ENCODE measurements at places on chromosomes 4 and X.

GRCh38 chrX:16185725-16186136, 18.4 kb downstream of the MAGEB17 start:
- DNase-seq = no peak

- DNase-seq = no peak
Measured at GRCh38 chr4:73258436-73258685, 237 bp downstream of the ANKRD17 start.

GRCh38 chr4:75004755-75005668, 72.1 kb downstream of the PARM1 start:
- no peak for DNase-seq

GRCh38 chr4:1019729-1020470, 8.5 kb downstream of the FGFRL1 start:
- no peak for DNase-seq

GRCh38 chr4:107255114-107255513, 219.0 kb upstream of the DKK2 start:
- no peak for DNase-seq

GRCh38 chr4:168586926-168587325, 90.1 kb downstream of the PALLD start:
- no peak for DNase-seq

GRCh38 chr4:103305355-103305754, 107.2 kb upstream of the CENPE start:
- no peak for DNase-seq

GRCh38 chr4:10656988-10657387, 27.6 kb downstream of the CLNK start:
- no peak for DNase-seq

DNA sequence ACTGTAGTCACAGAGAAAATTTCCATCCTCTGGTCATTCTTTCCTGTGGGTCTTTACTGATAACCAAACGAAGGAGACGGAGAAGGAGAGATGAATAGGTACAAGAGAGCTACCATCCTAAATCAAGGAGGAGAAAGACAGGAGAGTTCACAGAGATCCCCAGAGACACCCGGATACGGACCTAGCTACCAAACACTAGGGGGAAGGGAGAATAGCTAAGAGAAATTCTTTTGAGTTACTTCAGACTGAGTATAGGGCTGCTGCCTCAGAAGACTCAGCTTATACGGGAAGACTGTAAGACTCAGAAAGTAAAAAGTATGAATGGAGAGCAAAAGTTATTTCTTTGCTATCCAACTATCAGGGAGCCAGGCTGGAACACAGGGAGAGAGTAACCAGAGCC, 572.1 kb downstream of the C4orf33 start:
- DNase-seq = no peak

DNA sequence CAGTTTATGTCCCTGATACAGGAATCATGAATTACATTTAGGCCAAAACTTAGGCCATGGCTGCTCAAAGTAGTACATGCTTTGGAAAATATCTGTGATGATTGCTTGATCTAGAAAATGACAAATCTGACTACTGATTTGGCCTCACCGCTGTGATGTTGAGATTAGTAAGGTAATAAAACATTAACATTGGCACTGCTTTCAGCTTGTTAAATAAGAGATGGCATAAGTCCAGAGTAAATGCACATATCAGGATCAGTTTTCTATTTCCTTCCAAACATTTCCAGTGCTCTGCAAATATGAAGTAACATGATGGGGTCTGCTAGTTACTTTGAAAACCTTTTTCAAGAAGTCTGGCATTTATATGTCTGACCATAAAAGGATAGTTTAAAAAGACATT, 687.3 kb upstream of the ACTRT1 start:
- no peak for DNase-seq

- DNase-seq = no peak
Measured at GRCh38 chr4:86967798-86968197, 33.0 kb downstream of the AFF1 start.

DNA sequence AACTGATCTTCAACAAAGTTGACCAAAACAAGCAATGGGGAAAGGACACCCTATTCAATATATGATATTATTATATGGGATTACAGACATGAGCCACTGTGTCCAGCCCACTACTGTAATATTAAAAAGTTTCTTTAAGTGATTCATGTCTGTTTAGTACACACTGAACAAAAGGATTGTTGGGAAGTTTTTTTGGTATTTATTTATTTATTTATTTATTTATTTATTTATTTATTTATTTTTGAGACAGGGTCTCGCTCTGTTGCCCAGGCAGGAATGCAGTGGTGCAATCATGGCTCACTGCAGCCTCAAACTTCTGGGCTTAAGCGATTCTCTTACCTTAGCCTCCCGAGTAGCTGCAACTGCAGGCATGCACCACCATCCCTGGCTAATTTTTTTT, 58.4 kb upstream of the PGAM4 start:
- no peak for DNase-seq

DNA sequence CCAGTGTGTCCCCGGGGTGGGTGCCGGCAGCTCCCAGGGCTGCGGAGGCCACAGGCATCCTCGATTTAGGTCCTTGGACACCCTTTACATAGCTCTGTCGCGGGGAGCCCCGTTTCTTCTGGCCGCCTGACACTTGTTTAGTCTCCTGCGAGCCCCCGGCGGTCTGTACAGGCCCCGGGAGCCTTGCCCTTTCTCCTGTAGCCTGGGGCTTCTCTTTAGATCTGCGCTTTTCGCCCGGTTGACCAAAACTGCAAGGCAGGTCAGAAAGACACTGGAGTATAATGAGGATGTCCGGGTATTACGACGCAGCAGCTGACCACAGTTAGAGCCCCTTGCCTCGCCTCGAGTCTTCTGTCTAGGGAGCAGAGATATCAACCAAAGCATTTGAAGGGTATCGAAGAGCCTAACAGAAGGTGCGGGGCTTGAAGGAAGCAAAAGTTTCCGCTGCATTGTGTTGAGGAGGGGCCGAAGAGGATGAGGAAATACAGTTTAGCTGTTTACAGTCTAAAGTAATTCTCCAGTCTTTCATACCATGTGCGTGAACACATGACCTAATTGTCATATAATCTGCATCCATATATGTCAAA, 479 bp downstream of the BRCC3 start:
- no peak for DNase-seq

- DNase-seq = no peak
Measured at GRCh38 chr4:27057662-27058061, 197.0 kb downstream of the STIM2 start.

- no peak for DNase-seq
Measured at GRCh38 chrX:136608295-136608933, 39.5 kb upstream of the CD40LG start.

DNA sequence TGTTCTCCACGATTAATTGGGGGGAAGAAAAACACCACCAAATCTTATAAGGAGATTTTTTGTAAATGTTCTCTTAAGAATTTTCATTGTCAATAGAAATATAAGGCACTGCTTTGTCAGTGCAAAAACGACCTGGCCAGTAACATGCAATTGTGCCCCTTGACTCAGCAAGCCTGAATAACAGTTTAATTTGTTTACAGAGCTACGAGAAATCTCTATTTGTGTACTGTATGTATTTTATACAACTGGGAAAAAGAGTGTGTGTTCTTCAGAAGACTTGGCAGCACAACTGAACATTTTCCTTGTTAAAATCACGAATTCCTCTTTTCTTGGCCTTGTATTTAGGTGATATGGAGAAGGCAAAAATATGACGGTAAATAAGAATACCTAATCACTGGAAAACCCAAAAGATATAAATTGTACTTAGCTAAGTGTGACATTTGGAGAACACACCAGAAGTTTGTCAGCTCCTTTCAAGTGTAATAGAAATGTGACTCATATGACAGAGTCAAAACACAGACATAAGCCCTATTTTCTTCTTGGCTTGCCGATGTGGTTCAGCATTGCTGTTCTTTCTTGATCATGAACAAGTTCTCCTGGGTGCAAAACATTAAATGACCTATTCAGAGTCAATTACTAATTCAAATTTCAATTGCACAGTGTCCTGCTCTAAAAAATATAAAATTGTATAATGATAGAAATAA, 945.0 kb upstream of the INTU start:
- DNase-seq = no peak

GRCh38 chr4:139312552-139313332, 10.5 kb upstream of the NDUFC1 start:
- DNase-seq = no peak

Data from hypothalamus (tissue), 51 donors.